SHP77 treated with DMSO at 0.1 percent for 48 hours (cell line): ENCODE measurements at places on chromosomes 7 and 10.

DNA sequence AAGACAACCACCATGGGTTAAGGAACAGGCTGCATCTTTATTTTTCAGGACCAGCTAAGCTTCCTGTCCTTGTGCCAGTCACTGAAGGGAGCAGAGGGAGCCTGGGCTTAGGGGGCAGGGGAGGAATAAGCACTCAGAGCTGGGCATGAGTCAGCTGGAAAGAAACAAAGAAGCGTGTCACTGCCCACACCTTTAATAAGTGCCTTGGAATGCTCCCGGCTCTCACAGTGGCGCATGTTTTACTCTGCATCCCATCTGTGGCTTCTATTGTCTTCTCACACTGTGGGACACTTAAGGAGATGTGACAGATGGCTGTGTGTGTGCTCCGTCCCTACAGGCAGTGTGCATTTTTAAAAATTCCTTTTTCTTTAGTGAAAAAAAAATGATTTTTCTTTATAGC, 71.7 kb downstream of the MTURN start:
- no peak for DNase-seq

DNA sequence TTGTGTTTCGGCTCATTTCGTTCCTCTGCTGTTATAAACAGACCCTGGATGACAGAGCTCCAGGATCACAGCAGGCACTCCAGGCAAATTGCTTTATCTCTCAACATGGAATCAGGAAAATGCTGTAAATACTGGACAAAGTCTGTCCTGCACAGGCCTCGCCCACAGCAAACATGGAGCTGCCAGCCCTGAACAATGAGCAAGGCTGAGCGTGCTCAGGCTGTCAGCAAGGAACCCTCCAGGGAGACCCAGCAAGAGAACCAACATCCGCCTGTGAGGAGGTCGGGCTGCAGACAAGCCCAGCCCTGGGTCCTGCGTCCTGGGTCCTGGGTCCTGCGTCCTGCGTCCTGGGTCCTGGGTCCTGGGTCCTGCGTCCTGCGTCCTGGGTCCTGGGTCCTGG, 180.8 kb downstream of the PTPRN2 start:
- no peak for DNase-seq

DNA sequence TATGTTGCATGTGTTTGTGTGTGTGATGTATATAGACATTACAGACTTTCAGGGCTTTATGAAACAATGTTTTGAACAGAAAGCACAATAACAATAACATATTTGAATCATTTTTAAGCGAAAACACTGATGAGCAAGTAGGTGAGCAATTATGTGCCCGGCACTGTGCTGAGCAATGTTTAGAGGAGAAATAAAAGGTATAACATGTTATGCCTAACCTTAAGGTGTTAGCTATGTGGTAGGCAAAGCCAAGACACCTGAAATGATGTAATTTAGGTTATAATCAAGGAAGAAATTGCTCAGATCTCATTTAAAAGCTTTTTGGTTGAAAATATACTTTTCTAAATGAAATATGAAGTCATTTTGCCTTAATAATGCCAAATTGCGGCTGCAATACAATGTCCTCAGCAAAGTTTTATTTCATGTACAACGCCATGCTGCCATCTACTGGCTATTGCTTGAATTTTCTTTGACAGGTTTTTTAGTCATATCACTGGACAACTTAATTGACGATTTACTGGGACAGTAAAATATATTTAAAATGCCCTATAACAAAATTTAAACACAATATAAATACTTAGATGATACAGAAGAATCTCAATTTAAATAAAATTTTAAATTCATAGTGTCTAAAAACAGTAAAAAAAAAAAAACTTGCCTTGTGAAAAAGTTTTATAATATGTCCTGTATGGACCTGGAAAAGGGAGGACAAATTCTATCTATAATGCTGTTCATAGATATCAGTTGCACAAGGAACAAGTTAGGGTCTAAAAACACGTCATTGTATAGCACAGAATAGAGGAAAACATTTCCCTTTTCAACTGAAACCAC, 131.1 kb upstream of the CDK1 start:
- DNase-seq, result no peak

GRCh38 chr7:16708980-16709379, 44.6 kb upstream of the TSPAN13 start:
- no peak for DNase-seq

GRCh38 chr10:77604063-77604462, 33.5 kb downstream of the KCNMA1 start:
- DNase-seq, result no peak

- no peak for DNase-seq
Measured at GRCh38 chr10:62426600-62426999, 52.4 kb downstream of the ZNF365 start.

DNA sequence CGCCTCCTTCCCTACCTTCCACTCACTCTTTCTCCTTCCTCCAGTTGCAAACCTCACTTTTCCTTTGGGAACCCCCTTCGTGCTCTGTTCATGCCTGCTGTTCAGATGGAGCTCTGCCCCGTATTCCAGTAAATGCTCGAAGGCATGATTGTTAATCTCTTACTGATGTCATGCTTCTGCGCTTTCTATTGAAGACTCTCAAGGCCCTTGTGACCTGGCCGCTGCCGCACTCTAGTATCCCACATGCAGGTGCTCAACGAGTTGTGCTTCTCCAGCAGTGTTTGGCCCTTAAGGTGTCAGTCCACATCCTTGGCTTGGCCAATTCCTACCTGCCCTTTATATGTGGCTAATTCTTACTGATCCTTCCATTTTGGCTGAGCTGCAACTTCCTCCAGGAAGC, 158.6 kb downstream of the ADAM12 start:
- DNase-seq, result no peak

DNA sequence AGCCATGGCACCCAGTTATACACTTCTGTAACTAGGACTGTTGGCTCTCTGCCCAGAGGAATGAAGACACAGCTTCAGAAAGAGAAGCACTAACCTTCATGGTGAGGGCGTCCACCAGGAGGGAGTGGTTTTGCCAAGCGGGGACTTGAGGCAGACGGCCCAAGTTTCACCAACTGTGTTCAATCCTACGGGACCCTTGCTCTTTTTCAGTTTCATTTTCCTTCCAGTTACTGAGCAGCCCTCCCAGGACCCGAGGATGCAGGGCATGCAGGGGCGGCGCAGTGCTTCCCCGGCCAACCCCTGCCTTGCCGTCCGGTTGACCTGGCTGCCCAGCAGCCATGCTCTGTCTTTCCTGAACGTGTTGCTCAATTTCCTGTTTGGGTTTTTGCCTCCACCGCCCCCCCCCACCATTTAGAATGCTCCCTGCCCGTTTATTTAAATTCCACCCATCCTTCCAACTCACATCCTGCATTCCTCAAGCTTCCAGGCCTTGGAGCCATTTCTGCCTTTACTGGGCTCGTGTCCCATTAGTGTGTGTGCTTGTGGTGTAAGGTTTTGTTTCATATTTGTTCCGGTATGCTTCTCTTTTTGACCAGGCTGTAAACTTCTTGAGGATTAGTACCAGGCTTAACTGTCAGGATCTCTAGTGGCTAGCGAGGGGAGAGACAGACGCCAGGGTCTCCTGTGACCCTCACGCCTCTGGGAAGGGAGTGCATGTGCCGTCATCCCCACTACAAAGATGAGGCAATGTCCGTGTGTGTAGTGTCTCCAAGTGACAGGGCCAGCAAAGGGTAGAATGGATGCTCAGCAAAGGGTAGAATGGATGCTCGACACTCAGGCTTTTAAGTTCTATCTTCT, 31.6 kb downstream of the IL15RA start:
- DNase-seq, result no peak

GRCh38 chr10:3420527-3421469, 248.2 kb upstream of the PITRM1 start:
- DNase-seq, result no peak

DNA sequence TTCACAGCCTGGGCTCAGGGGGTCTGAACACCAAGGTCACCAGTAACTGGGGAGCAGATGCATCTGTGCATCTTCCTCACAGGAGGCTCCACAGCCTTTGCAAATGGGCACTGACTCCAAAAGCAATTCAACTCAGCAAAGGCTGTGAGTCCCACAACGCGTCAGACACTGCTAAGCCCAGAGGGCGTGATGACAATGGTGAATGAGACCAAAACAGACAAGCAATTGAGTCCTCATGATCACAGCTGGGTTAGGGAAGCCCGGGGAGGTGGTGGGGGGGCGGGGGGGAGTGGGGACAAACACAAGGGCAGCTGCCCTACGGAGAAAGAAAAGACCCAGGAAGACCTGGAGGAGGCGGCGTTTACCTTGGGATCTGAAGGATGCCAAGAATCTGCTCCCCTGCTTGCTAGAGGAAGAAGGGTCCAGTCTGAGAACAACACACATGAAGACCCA, 61.6 kb upstream of the RNF32 start:
- DNase-seq, result no peak

DNA sequence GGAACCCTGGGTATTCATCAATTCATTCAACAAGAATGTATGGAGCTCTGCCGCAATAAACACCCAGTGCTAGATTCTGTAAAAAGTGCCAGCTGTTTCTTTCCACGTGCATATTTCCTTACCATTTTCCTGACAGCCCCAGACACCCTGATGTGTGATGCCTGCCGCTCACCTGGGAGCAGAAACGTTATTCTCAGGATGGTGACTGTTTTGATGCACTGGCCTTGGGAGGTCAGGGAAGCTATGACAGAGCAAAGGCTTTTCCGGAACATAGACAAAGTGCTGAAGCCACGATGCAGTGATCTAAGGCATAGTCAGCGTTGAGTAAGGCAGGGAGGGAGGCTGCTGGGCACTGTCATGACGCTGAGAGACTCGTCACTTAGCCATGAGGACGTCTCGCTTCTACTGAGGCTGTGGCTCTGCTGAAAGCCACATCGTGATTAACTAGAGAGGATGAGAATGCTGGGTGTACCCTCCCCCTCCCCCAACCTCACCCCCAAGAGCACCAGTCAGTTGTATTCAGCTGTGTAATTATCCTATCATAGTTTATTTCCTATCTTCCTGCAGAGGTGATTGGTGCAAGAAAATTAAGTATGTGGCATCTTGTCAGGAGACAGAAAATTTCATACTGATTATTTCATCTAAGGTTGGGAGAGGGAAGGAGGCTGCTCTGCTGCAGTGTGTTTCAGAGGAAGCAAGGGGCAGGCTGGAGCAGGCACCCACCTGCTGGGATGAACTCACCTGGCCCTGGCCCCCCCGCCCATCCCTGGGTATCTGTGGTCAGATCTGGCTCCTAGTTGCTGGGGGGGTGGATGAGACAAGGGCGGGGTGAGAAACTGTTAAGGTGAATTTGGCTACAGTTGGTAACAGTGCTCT, 48.8 kb upstream of the SMNDC1 start:
- DNase-seq, result no peak

DNA sequence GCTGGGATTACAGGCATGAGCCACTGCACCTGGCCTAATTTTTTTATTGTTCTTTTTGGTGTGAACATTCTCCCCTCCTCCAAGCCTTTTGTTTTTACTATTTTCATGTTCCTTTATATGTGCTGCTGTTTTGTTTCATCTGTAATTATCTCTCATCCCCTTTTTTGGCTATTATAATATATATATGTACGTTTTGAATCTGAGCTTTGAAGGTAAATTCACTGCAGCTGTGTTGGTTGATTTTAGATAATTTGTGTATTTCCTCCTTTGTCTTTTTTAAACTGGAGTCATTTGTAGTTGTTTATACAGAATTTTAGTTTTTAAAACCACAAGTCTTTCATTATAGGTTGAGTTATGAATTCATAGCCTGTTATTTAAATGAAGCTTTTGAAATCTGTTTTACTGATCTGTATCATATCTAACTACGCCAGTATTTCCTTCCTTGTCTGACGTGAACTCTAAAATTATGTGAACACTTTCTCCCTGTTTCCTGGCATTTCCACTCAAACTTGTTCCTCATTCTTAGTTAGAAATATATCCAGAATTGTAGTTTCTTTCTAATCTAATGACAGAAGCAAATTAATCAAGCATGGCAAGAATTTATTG, 54.9 kb downstream of the PTEN start:
- no peak for DNase-seq

- DNase-seq, result no peak
Measured at GRCh38 chr7:140643416-140643815, 2.8 kb upstream of the DENND2A start.

DNA sequence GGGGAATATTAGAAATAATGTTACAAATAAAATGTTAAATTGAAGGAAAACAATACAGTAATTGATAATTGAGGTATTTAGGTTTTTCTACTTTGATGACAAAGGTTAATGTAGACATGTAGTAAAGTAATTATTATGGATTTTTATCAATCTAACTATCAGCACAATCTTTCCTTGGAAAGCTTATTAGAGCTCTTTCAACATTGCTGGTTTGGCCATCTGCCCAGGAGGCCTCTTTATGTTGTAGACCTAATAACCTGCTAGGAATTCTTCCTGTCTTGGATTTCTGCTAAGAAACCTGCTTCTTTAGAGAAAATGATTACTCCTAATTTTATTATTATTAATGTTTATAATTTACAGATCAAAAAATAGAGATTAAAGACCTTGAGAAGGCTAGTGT, 78.9 kb downstream of the CHRM2 start:
- no peak for DNase-seq

DNA sequence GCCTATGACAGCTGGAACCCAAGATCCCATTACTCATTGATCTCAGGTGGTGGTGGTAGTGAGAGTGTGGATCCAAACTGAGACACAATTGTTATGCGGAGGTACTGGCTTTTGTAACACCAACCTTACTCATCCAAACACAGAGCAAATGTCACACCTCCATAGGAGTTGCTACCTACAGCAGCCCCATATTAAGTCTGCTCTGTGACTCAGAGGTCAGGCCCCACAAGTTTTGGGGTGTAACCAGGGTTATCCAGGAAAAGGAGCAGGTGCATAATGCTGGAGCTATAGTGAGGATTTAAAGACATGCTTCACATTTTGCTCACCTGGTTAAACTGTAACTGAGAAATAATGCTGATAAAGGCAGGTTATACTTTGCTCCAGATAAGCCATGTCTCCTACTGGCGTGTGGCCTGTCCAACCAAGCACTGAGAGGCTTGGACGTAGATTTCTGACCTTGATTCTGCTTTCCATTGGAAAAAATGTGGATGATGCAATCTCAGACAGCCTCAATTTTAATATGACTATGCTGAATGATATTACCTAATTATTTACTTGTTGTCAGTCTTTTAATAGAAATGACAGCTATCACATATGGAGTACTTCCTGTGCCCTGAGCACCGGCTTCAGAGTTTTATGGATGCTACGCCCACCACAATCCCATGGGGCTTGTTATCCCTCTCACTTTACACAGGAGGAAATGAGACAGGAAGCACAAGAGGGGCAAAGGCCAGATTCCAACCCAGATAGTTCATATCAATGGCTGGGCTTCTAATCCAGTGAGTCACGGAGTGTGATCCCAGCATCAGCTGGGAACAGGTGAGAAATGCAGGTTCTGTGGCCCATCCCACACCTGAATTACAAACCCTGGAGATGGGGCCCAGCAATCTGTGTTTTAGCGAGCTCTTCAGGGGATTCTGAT, 181.3 kb downstream of the CHN2 start:
- no peak for DNase-seq
